ENCODE measurements at places on chromosomes 4 and X.
A peak's percentile ranks its signal among the peaks of the same experiment; 100 is the strongest.

- no peak for DNase-seq
These were observed 141.0 kb downstream of the STK32B start for GRCh38 chr4:5192271-5192670.

GRCh38 chr4:113212613-113213012, 163.2 kb downstream of the ANK2 start:
- DNase-seq = no peak

DNA sequence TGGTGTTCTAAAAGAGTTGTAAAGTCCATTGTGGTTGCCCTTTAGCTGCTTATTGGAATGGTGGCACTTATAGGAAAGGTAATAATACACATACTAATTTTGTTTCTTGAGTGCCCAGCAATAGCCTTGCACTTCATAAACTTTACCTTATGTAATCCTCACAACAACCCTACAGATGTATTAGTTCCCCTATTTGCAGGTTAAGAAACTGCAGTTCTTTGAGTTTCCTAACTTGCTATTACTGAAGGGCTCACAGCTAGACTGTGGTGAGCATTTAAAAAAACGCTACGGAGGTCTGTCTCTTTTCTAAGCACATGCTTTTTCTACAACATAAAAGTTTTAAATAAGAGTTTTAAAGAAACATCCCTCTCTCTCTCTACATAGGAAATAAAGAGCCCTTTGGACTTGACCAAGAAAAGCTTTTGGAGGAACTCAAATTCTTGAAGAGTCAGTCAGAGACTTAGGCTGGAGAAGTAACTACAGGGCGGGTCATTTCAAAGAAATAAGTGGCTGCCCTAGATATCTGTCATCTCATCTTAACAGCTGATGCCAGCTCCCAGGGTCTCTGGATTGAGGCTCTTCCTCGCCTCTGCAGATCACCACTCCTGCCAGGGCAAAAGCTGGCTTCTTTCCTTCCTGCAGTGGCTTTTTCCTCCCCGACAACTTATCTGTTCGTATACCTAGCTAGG, 42.0 kb upstream of the FBXW7 start:
- no peak for DNase-seq

DNA sequence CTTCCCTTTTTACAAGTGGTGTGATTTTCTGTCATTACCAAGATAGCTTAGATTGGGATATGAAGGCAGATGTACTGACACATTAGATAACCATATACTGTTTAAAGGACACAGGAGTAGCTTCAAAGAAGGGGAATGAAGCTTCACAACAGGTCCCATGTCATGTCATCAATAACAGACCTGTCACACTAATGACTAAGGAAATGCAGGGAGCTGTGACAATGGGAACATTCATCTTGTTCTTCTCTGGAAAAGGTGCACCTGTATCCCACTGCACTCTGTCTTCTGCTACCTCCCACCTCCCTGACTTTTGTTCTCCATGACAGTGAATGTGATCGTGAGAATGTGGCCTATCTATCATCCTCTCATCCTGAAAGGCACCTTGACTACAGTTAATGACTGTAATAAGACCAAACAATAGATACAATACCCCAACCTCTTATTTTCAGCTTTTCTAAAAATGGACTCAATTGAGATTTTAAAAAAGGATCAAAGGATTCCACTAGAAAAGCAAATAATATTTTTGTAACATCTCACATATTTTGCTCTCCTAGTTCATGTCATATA, 472.5 kb downstream of the STPG2 start:
- no peak for DNase-seq

DNA sequence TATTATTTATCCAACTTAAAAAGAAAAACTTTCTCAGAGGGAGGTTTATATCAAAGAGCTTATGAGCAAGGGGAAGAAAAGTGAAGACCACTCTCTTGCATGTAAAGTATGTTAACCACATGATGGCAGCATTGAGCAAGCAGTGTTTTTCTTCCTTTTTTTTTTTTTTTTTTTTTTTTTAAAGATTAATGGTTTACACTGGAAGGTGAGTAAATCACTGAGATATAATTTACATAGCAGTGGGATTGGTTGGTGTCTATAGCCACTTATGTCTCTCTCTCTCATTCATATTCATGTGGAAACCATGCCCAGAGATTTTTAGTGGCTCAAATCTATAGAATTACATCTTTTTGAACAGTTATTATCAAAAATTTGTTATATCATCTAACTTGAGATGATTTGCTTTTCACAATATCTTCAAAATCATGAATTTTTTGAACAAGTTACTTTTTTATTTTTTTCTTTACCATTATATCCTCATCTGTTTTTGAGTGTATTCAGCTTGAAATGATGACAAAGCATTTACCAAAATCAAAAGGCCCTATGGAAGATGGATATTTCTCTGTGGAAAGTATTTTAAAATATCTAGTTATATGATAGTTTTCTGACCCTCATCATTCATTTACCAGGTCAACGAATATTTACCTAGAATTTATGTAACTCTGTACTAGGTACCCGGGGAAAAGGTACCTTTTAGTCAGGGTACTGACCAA, 31.6 kb downstream of the MTHFD2L start:
- DNase-seq = no peak

GRCh38 chr4:56626963-56627362, 54.1 kb downstream of the HOPX start:
- no peak for DNase-seq

GRCh38 chr4:52560844-52561280, 98.2 kb downstream of the USP46 start:
- DNase-seq = no peak

GRCh38 chr4:16194214-16194613, 32.1 kb downstream of the TAPT1 start:
- no peak for DNase-seq

- no peak for DNase-seq
These were observed 167.4 kb upstream of the FAM47A start for GRCh38 chrX:34299451-34299967.

- no peak for DNase-seq
These were observed 56.4 kb upstream of the VEGFC start for GRCh38 chr4:176849076-176849475.

- DNase-seq = no peak
These were observed 2.3 kb downstream of the S100P start for GRCh38 chr4:6695660-6696610.

DNA sequence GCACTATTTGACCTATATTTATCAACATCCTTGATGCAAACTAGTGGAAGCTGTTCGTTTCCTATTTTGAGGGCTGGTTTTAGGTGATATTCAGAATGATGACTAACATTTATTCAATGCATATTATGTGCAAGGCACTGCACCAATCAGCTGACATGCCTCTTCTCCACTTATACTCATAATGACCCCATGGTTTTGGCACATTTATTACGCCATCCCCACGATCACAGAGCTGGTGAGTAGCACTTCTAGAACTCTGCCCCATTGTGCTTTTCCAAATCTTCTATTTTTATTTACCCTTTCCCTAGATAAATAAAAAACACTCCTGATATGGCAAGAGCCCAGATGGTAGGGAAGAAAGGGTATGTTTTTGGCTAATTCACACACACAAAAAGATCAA, 13.1 kb downstream of the SCML1 start:
- no peak for DNase-seq

DNA sequence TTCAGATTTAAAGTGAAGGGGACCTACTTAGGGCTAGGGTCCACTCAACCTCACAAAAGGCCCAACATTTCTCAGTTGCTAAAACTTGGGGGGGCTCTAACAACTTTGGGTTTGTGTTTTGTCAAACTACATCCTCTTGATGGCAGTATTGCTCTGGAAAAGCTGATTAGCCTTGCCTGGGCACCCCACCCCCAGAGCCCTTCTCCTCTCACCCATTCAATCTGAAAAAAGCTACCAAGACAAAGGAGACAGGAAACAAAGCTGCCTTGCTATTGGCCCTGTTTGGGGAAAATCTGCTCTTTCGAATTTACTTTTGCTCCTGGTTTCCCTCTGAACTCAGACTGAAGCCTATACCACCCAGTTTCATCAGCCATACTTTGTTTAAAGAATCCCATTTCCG, 195.2 kb upstream of the STK26 start:
- no peak for DNase-seq

GRCh38 chr4:174437324-174437723, 85.0 kb downstream of the HPGD start:
- DNase-seq = no peak

DNA sequence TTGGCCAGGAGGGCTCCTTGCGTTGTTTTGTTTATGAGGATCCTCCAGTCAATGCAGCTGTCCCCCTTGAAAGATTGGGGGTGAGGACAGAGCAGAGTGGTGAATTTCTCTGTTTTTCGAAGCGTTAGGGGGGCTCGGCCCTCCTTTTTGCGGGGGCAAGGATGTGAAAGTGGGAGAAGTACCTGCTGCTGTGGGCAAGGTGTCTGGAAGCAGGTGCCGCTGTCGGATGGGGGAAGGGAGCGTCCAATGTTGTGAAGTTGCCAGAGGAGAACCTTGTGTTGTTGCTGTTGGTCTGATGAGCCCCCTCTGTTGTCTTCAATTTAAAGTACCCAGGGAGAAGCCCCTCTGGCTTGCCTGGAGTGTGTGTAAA, 613 bp downstream of the GLRB start:
- no peak for DNase-seq

- DNase-seq = no peak
These were observed 100.7 kb upstream of the FAM9C start for GRCh38 chrX:13144927-13145655.

DNA sequence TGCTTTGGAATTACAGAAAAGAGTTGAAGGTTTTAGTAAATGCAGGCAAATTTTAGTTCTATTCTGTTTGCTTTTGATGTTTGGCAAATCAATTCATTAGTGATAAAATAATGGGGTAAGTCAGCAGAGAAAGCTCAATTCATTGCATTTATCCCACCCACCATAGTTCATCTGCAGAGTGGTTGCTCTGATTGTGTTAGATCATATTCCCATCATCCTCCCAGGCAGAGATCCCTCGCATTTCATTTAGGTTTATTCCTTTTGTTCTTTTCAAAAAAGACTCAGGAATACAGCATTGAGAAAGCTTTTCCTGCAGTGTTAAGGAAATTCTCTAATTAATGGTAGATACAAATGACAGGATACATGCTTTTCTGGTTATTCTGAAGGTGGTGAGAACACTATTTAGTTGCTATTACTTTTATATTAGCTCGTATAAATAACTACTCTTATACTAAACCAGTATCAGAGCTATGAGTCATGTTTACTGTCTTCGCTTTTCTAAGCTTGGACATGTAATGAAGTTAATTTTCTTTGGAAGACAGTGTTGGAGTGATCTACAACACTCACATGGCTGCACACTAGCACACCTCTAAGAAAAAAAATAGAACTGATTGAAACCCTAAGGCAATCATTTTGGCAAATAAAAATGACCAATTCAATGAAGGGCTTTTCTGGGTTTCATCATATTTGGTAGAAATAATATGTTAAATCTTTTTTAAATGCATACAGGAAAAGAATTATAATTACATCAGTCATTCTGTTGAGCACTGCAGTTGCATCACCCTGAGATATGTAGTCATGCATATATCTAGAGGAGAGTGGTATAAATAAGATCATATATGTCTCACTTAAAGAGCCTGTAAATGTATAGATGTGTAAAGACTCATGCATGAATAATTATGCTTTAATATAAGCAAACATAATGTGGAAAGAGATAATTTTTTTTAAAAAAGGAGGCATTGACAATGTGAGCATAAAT, 351.6 kb downstream of the PCDH7 start:
- no peak for DNase-seq

GRCh38 chr4:95462921-95463320, 85.9 kb downstream of the UNC5C start:
- DNase-seq = no peak

DNA sequence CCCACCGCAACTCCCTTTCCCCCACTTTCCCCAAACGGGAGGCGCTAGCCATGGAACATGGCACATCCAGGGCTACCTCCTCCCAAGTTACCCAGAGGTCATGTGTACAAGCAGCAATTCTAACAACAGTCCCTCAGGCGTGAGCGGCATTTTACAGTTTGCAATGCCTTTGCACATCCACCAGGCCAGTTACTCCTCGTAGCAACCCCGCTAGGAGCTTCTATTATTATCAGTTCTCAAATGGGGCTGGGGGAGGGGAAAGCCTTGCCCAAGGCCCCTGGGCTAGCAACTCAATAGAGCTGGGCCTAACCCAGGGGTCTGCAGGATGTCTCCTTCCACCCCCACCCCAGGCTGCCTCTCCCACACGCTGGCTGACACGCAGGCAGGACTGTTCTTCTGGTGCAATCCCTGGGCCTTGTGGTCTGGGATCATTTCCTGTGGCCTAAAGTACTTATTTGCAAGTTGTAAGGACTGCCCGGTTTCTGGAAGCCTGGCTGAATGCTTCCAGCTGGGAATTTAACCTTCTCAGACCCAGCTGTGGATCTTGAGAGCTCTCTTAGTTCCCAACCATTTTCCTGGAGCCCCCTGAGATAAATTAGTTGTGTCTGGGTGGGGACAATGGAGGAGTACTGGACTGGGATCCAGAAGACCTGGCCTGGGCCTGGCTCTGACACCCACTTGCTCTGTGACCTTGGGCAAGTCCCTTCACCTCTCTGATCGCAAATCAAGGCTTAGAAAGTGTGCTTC, 27.7 kb downstream of the PJA1 start:
- DNase-seq = no peak

GRCh38 chrX:109830704-109831206, 97.7 kb upstream of the ACSL4 start:
- DNase-seq = no peak

- no peak for DNase-seq
These were observed 10.6 kb upstream of the AMOT start for GRCh38 chrX:112851161-112851779.

DNA sequence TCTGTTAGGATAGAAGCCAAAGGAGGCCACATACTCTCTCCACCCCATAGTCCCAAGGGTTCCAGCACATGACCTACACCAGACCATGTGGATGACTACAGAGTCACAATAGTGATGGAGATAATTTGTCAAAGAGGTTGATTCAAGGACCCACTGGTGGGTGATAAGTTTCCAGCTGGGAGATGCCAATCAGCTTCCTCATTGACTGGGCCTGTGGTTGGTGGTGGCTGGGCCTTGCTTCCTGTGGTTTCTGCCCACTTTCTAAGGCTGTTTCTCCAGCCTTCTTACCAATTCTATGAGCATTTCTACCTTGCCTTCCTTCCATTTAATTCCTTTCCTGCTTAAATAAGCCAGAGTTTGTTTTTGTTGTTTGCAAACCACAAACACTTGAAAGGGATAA, 95.5 kb upstream of the CPEB2 start:
- DNase-seq = no peak

- DNase-seq = peak; percentile 41
These were observed 118.4 kb downstream of the ASB9 start for GRCh38 chrX:15151267-15152186.

DNA sequence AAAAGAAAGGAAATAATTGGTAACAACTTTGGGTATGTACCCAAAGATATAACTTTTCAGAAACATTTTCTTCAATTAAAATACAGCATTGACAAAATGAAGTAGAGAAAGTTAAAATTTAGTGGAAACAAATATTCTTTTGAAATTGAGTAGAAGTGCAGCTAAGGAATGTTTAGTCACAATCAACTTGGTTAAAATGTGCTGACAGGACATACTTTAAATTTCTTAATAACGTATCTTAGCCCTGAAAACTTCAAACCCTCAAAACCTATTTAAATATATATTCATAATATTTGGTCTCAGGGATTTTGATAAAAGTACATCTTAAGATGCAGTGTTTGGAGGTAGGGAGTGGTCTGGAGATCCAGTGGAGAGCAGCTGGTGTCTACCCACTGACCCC, 240.8 kb downstream of the DKK2 start:
- DNase-seq = no peak
